B cell (primary cell): ENCODE measurements at places on chromosomes 2 and 18.

DNA sequence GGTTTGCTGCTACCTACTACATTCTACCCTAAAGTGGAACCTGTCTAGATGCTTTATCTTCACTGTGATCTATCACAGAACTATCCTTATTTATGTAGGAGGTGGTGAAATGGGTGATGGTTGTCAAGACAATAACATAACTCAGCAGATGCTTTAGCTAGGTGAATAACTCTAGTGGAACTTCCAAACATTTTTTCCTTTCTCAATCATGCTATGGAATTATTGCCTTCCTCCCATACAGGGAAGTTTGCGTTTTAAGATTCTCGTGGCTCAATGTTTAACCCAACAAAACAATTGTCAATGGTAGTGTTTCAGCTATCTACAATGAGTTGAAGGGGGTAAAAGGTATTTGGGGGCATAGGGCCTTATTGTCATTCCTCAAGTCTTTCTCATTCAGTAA is 82.6 kb upstream of the GLI2 start:
- no peak for DNase-seq

GRCh38 chr2:179657068-179657595 is 204.3 kb downstream of the ZNF385B start:
- no peak for DNase-seq

GRCh38 chr2:105087273-105087672 is 49.4 kb downstream of the MRPS9 start:
- DNase-seq = no peak

DNA sequence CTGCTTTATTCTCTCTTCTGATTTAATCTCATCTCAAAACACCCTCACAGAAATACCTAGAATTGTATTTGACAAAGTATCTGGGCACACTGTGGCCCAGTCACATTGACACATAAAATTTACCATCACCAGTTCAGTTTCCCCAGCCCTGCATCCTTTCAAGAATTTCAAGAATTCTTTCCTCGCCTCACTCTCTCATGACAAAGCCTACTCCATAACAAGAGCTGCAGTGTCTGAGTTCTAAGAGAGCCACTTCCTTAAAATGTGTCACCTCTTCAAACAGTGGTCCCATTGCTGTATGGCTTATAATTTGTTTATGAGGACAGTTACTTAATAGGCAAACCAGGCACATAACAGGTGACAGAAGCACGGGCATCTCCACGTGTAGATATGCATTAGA is 90.9 kb upstream of the STK39 start:
- no peak for DNase-seq

GRCh38 chr2:225399504-225399903 is at the start of gene NYAP2:
NYAP2 (plus strand) TSS chr2:225399710; CDS start chr2:225408881, 9,171 bp downstream.
- DNase-seq = no peak

- DNase-seq = no peak
These were observed 8.5 kb upstream of the ID2 start for GRCh38 chr2:8673381-8673780.

DNA sequence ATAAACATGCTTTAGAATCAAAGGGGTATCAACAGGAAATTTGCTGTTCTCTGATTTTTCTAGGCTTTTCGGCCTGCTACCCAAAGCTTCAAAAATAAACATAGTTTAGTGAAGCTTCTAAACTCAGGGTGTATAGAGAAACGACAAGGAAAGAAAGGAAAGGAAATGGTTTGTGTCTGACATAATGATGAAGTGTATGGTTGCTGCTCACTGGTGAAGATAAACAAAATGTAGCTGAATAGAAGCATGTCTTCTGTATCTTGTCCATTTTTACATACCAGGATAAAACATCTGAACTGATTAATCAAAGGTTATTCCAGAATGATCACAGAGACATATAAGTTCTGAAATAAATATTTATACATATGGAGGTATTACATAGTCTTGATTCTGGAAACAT is 1324.6 kb upstream of the NRXN1 start:
- no peak for DNase-seq

- no peak for DNase-seq
These were observed 6.3 kb downstream of the KIAA2012 start for GRCh38 chr2:202079310-202079709.

DNA sequence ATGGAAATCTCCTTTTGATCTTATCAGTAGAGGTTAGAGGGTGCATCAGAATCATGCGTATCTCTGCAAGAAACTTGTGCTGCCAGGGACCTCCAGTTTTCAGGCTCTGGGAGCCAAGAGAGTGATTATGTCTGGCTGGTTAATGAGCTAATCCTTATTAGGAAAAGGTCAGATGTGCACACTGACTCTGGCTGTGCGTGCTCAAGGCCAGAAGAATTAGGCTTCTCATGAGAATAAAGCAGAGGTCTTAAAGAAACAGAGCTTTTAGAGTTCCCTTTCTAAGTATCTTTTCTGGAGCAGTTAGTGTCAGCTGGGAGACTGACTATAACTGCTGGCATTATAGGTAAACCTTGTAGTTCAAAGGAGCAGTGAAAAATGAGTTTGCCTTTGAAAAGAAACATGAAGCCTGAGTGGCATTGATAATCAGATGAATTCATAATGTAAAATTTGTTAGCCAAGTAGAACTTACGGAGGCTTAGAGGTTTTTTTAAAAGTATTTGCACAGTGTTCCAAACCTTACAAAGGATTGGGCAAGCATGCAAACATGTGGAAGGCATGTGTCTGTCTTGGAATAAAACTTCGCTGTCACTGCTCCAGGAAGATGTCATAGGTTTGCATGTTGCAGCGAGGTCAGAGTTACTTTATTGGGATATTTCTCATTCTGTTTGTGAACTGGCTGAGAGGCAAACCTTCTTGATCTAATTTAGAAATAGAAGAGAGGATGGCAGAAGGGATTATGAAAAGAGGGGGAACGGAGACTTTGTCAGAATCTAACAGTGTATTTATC is 151.7 kb downstream of the ARHGAP28 start:
- no peak for DNase-seq

DNA sequence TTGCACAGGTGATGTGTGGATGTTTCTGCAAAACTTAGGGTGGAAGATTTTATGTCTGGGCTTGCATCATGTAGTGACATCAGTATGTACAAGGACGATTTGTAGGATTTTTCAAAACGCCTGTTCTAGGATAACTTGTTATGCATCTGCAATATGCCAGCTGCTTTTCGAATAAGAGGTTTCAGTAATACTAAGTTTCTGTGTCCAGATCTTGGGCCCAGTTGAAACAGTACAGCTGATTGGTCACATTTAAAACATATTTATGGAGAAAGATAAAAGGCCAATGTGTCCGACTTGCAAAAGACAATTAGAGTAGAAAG is 1.2 kb downstream of the PTPN4 start:
- peak; percentile 20 for DNase-seq

GRCh38 chr2:15238028-15238427 is 323.1 kb downstream of the NBAS start:
- no peak for DNase-seq

GRCh38 chr18:66638856-66639629 is 35.2 kb upstream of the CDH19 start:
- no peak for DNase-seq

DNA sequence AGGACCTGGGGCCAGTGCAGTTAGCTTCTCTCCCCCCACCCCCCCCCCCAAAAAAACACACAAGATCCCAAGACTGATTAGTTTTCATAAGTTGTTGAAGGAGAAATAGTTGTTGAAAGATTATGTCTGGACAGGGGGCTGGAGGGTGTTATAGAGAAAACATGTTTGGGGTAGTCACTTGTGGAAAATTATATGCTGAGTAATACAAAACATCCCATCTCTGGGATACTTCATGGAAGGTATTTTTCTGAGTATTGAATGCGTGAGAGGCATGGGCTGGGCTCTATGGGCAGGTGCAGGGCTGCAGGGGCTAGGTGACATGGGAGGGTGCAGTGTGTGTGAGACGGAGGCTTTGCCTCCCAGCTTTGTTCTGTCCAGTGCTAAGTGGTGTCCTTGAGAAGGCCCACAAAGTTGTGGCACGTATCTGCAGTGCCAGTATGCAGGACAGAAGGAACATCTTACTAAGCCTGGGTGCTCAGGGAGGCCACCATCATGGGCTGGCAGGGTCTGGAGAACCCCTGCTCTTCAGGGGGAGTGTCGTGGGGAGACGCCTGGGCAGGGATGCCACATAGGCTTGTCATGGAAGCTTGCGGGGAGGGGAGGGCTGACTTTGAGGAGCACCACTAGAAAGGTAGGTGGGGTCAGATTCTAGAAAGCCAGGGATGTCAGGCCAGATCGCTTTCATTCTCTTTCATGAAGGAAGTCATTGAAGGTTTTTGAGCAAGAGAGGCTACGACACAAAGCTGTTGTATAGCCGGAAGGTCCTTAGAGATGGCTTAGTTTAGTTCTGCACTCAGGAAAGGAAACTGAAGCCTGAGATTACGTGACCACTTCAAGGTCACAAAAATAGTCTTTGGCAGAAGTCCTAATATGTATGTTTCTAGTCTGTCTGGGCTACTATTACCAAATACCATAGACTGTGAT is 232.0 kb downstream of the LDLRAD4 start:
- no peak for DNase-seq

DNA sequence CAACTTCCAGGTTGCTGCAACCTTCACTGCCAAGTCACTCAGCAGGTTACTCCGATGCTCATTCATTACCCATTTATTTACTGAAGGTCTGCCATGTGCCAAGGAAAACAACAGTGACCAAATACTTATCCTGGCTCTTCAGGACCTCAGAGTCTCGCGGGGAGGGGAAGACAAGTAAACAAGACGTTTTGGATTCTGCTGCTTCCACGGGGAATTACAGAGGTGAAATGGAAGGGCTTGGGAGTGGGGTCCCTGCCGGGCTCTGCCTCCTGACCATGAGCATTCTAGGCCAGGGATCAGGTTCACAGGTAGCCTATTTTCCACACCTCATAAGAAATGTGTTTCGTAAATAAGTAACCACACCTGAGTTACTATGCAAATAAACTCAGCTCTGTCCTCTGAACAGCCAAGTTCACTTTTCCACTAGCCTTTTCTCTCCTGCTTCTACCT is 68.1 kb downstream of the CLHC1 start:
- DNase-seq = no peak

DNA sequence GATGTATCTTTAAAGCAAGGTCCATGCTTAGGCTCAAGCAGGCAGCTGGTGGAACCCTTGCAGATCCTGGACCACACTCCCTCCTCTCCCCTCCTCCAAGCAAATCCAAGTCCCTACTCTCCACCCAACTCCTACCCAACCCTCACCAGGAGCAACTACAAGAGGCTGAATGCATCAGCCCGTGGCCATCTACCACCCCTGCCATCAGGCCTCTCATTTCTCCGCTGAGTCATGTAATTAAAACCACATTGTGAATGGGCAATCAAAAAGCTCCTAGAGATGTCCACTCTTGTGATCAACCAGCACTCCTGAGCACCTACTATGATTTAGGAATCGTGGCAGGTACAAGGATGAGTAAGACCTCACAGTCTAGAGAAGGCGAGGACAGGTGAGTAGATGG is 142.2 kb upstream of the CAPN13 start:
- no peak for DNase-seq

GRCh38 chr2:25257032-25257552 is 84.6 kb downstream of the DNMT3A start:
- no peak for DNase-seq
